HuH-7 (cell line): ENCODE measurements at places on chromosomes 4 and X.

DNA sequence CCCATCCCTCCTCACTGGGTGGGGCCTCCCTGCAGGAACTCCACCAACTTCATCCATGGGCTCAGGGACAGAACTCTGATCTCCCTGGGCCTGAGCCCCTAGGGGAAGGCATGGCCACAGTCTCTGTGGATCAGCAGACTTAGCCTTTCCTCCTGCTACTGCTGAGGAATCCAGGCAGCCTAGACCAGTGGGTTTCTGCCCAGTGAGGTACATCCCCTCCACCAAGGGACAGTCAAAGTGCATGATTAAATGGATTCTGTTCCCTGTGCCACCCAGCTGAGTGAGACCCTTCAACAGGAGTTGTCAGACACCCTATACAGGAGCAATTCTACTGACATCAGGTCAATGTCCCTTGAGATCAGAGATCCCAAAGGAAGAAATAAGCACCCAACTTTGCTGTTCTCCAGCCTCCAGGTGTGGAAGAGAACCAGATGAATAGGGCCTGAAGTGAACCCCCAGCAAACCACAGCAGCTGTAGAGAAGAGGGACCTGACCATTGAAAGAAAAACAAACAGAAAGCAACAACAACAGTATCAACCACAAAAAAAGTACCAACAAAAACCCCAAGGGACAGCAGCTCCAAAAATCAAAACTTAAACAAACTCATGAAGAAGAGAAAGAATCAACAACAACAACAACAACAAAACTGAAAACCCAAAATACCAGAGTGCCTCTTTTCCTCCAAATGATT is 84.8 kb downstream of the CHIC1 start:
- DNase-seq: no peak

DNA sequence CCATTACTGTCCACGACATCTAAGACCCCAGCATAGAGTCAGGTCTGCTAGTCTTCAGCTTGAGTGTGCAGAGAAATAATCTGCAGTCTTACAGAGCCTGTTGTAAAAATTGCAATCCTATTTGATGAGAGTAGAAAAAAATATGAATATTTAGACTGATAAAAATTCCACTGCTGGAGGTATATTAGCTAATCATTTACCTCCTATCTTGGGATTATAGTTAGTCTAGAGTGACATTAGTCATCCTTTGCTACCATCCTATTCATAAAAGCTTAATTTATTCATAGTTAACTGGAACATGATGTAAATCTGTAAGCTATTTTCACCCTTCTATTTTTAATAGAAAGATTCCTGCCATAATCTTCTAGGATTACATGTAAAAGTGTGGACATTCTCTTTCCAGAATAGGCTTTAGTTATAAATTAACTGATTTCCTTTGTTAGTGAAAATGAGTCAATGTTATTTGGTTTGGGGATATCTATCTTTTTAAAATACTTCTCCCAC is 26.7 kb downstream of the C4orf54 start:
- no peak for DNase-seq

GRCh38 chr4:162162672-162163071 is 1.1 kb downstream of the FSTL5 start:
- DNase-seq: no peak

GRCh38 chrX:119783026-119783425 is 8.4 kb downstream of the RPL39 start:
- DNase-seq: no peak

- peak; percentile 2 for DNase-seq
Measured at GRCh38 chr4:107380836-107381438, 339.1 kb downstream of the PAPSS1 start.

DNA sequence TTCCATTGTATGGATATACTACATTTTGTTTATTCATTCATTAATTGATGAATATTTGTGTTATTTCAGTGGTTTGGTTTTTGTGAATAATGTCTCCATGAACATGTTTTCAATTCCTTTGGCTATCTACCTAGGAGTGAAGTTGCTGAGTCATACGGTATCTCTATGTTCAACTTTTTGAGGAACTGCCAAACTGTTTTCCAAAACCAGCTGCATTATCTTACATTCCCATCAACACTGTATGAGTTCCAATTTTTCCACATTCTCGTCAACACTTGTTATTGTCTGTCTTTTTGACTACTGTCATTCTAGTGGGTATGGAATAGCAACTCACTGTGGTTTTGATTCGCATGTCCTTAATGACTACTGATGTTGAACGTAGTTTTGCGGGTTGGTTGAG is 388.6 kb upstream of the MAGEB2 start:
- no peak for DNase-seq

- no peak for DNase-seq
Measured at GRCh38 chr4:109745830-109746229, 16.0 kb upstream of the PLA2G12A start.

GRCh38 chr4:80091184-80091583 is 18.2 kb upstream of the ANTXR2 start:
- no peak for DNase-seq

DNA sequence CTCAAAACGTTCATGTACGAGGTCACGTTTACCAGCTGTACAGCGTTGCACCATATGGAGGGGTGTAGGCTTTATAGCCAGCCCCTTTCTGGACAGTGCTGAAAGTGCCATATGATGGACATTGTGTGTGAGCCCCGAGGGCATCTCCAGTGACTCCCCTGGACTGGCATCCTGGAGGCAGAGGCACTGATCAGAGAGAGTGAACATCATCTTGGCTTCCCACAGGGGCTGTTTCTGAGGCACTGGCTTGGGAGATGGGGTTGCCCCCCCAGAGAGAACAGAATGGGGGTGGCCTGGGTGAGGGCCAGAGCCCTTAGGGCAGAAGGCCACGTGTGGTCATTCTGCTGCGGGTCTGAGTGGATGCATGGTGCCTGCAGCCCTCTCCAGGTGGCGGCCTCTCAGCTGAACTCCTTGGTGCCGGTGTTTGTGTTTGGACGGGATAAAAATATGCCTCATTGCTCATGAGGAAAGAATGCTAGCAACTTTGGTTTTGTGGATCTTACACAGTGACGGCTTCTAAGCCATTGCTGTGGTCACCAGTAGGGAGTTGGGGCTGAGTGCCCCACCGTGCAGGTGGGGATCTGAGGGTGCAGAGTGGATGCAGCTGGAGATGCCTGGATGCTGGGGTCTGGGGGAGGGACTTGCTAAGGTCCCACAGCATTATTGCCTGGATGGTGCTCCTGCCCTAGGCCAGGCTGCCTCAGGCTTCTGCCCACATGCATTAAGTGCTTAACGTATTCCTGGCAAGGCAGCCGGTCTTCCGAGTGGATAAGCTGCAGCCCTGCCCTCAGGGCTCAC is 3.4 kb downstream of the WFS1 start:
- DNase-seq: no peak

- no peak for DNase-seq
Measured at GRCh38 chr4:42309361-42310260, 87.7 kb upstream of the SHISA3 start.

GRCh38 chrX:11423362-11423818 is 130.2 kb downstream of the AMELX start:
- no peak for DNase-seq

DNA sequence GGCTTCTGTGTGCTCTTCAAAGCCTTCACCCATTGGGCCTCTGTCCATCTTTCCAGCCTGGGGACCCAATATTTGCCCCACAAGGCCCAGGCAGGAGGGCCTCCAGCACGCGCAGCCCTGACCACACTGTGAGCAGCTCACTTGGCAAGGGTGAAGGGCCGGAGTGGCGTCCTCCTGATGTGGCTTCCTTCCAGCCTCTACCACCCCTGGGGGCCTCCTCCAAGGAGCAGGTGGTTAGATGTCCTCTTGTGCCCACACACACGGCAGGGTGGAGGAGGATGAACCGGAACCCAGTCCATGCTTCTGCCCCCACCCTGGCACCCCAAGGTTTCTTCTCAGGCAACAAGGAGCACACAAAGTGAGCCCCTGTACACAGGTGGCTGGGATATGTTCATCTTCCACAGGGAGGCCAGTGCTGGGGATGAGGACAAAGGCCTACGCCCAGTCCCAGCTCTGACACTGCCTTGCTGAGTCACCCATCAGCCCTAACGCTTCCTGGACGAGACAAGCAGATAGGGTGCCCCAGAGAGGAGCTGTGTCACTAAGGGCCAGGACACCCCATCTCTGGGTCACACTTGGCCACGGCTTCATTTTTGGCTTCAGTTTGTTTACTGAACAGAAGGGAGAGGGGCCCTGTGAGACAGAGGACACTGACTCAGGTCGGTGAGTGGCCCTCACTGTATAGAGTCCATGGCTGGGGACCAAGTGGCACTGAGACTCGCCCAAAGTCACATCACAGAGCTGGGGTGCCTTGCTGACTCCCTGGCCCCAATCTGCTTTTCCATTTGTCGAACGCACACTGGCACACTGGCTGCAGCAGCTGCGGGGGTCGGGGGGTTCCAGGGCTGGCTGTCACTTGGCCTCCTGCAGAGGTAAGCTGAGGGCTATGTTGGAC is 1.9 kb downstream of the UBL4A start:
- DNase-seq: no peak

GRCh38 chrX:55452833-55453124 is 852 bp downstream of the MAGEH1 start:
- DNase-seq: no peak

DNA sequence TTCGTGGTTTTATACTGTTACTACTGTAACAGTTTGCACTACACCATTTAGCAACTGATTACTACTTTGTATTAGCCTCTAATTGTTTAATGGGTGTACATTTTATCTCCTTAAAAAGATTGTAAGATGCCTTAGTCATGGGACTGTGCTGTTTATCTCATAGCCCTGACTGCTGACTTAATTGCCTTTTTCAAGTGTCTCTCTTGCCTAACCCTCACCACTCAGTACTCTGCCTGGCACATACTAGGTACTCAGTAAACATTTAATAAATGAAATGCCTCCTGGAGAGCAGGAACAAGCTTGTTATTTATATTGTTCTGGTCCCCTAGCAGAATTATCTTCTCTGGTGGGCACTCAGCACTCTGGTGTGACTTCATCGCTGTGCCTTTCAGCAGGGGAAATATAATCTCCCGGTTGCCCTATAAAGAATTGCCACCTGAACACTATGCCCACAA is 1.7 kb upstream of the STIM2 start:
- DNase-seq: no peak

DNA sequence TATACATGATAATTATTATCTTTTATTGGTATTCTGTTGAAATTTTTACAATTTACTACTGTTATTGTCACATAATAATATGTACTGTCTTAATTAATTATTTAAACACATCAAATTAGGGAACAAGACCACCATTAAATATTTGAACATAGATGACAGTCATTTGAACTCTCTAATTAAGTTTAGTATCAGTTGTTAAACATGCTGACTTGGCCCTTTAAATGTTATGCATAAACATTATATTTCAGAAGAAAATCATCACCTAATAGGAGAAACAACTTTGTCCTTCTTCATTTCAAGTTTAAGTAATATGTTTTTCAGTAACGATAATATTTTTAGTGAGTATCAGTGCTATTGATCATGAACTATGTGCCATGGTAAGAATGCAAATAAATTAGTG is 623.5 kb upstream of the GNPDA2 start:
- no peak for DNase-seq
